Stimulated activated CD8-positive, alpha-beta memory T cell treated with anti-CD3 and anti-CD28 coated beads, Interleukin-7, amount 100 ng/mL, for 1 hour (primary cell): ENCODE measurements at places on chromosomes 3 and 15.

DNA sequence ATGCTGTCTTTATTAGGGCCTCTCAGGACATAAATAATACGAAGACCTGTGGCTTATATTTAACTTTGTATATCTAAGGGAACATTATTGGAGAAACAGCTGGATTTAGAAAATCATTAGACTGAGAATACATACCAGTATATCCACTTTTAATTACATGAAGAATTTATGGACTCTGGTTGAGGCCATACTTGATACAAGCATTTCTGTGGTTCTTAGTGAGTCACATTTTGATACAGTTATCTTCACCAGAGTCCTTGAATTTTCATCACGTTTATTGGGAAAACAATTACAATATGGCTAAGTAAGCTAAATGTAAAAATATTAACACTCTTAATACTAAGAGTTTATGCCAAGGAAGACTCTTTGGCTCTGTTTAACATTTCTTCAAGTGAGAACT is 9.9 kb downstream of the KIF23 start:
- DNase-seq, result no peak

GRCh38 chr15:72289597-72290325 is 17.4 kb upstream of the PARP6 start:
- no peak for DNase-seq

- no peak for DNase-seq
These were observed 301.3 kb downstream of the ZNF385D start for GRCh38 chr3:21449738-21450137.

- DNase-seq, result no peak
These were observed 153.2 kb downstream of the UNC13C start for GRCh38 chr15:54131410-54131809.

DNA sequence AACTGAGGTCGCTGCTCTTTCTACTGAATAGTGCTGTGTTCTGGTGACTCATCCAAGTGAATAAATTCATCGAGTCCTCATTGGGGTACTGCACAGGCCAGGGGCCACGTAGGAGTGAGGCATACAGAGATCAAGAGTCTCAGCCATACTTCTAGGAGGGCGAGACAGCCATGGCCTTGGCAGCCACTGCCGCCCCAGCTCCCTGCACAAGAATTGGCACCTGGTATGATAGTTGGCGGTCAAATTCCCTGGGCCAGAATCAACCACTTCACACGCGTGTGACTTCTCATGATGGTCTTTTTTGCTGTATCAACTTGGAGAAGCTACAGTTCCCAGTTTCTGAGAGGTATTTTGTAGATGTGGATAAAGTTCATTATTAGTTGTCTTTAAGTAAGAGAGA is 161.6 kb downstream of the OSBPL10 start:
- DNase-seq, result no peak

- DNase-seq, result no peak
These were observed 59.5 kb downstream of the SLC25A26 start for GRCh38 chr3:66280304-66280703.

DNA sequence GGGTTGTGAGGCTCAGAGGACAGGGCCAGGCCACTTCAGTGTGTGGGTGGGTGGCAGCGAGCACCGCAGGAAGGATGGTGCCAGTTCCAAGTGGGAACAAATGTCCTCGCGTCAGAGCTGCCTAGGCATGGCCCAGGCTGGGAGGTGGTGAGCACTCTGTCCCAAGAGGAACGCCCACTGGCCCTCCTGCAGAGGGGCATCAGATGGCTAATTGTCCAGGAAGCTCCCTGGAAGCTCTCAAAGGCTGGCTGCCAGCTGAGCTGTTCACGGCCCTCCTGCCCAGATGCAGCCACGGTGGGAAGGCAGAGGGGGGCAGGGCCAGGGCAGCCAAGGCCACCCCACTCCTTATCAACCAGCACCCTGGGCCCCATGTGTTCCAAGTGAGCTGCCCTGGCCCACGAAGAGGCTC is 55.2 kb downstream of the IQSEC1 start:
- DNase-seq, result no peak

- no peak for DNase-seq
These were observed 141.2 kb upstream of the SLCO3A1 start for GRCh38 chr15:91712286-91712685.

- DNase-seq, result no peak
These were observed 54.0 kb downstream of the POLQ start for GRCh38 chr3:121491683-121492320.

GRCh38 chr3:128421966-128422365 is 44.7 kb downstream of the DNAJB8 start:
- no peak for DNase-seq

DNA sequence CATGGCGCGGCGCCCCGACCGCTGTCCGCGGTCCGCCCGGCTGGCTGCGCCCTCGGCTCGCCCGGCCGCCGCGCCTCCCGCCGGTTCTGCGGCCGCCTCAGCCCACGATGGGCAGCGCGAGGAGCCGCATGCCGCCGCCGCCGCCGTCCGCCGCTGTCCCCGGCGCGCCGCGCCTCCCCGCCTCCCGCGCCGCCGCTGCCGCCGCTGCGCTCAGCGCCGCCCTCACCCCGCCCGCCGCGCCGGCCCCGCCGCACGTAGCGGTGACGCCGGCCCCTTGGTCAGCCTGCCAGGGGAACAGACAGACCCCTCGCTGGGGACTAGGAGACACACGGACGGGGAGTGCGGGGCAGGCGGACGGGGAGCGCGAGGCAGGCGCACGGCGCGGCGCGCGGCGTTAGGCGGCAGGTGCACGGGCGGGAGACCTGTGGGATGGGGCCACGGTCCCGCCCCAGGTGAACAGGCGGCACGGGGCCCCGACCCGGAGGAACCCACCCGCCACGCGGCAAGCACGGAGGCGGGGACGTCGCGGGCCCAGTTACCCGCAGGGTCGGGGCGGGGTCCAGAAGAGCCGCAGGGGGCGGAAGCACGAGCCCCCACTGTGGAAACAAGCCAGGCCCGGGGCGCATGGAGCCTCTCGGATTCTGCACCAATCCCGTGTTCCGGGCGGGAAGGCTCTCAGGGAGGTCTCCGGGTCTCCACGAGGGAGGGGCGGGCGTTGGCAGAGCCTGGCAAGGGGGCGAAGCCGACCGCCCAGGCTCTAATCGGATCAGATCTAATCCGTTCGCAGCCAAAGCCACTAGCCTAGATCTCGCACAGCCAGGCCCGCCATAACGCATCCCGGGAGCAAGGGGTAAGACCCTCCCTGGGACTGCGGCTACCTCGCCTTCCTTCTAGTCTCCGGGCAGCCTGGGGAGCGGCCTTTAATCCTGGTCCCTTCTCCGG is at the start of gene CSPG5:
TSS of gene CSPG5 (minus strand) at position 175 of the 942 bp plus-strand sequence. CDS start at position 3, 172 bp downstream.
- no peak for DNase-seq

DNA sequence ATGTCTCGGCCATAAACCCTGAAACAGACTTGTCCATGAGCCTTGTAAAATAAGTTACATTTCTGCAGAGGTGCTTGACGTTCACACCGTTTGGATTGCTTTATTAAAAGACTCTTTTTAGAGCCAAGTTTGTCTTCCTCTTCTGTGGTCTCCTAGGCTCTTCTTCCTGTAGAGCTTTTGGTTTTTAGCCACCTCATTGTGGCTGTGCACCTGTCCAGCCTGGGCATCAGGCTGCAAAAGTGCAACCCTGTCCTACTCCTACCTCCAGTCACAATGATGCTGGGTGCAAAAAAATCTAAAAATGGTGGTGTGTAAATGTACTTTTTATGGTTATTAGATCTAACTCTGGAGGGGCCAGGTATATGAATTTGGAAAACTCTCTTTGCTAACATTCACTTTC is 2.8 kb upstream of the RIOX2 start:
- no peak for DNase-seq

GRCh38 chr15:40917585-40917984 is 11.6 kb upstream of the DLL4 start:
- DNase-seq, result no peak

- DNase-seq, result no peak
These were observed 297.7 kb downstream of the GBE1 start for GRCh38 chr3:81463781-81464180.

GRCh38 chr3:156920399-156920798 is 94.2 kb downstream of the LEKR1 start:
- DNase-seq, result no peak

GRCh38 chr3:32817257-32817557 is 590 bp upstream of the TRIM71 start:
- DNase-seq, result no peak

DNA sequence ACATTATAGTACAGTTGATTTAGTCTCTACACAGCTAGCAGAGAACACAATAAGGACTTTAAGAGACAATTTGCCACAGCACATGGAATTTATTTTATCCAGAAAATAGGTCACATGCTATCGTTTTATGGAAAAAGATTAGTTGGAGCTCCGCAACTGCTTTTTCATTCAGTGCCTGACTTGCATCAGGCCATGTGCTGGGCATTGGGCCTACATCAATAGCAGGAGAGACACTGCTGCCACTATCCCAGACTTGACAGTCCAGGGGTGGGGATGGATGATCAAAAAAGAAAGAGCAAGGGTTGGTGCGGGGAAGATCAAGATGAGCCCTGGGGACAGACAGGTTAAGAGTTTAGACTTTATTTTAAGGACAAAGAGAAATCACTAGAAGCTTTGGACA is 75.2 kb upstream of the C3orf80 start:
- DNase-seq, result no peak

DNA sequence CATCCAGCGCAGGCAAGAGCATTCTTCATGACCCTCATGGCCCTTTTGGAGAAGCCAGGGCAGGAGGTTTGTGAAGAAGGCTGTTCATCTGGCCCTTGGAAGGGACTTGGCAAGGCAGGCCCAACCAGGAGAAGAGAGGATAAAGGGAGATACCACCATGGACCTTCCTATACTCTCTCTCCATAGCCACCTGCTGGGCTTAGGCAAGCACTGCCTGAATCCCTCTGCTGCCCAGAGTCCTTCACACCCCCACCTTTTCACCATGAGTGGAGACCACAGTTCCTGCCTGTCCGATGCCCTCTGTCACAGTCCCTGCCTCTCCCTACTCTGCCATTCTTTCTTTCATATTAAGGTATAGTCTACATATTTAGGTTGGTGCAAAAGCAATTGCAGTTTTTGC is 10.6 kb upstream of the SFMBT1 start:
- DNase-seq, result no peak

GRCh38 chr3:79038636-79039035 is 729.2 kb downstream of the ROBO1 start:
- no peak for DNase-seq

DNA sequence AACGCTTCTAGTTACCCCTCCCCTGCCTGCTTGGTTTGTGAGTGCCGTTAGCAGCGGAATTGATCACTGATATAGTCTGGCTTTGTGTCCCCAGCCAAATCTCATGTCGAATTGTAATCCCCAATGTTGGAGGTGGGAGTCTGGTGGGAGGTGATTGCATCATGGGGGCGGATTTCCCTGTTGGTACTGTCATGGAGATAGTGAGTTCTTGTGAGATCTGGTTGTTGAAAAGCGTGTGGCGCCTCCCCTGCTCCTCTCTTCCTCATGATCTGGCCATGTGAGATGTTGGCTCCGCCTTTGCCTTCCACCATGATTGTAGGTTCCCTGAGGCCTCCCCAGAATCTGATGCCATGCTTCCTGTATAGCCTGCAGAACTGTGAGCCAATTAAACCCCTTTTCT is 47.3 kb upstream of the PGPEP1L start:
- DNase-seq, result no peak

DNA sequence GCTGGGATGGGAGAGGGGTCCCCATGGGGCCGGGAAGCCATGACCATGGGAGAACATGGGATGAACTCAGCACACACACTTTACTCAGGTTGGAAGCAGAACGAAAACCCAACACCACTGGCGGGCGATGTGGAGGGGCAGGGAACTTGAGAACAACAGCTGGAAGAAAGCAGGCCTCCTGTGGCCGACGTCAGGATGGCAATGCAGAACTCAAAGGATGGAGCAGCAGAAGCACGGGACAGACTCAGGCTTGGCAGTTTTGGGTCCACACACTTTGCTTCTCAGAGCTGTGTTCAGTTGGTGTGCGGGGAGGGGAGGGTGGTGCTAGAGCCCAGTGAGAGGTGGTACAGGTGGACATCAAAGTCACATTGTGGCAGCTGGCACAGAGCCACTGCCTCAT is 80.7 kb downstream of the SEC22A start:
- DNase-seq, result no peak
